ENCODE measurements at places on chromosomes 2 and 18.

DNA sequence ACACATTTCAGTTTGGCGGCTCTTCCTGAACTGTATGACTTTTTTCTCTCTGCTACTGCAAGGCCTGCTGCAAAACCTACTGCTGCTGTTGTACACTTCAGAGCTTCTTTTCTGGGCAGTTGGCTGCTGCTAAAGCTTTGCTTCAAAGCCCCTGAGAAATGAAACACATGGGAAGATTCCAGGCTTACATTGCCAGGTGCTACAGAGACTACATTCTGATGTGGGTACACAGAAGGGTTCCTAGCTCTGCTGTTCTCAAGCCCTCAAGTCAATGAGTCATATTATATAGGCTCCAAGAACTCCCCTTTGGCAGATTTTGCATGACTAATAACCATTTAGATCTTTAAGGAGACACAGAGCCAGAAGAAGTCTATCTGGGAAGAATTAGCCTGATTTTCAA is 12.9 kb upstream of the PGAP1 start:
- DNase-seq = no peak

DNA sequence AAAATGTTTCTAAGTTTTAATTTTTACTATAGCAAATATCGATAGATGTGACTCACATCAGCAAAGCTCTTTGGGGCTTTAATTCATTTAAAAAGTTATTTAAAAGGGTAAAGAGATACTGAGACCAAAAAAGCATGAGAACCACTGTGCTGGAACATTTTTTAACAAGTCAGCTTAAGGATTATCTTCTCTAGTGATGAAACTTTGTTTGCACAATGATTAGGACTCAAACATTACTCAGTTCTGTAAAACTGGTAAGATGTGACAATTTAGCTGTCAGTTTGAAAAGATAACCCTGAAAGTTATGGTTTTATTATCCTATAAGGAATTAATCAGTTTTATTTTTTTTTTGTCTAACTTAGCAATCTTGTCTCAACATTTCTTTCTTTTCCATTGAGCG is 301.4 kb downstream of the TSN start:
- no peak for DNase-seq

DNA sequence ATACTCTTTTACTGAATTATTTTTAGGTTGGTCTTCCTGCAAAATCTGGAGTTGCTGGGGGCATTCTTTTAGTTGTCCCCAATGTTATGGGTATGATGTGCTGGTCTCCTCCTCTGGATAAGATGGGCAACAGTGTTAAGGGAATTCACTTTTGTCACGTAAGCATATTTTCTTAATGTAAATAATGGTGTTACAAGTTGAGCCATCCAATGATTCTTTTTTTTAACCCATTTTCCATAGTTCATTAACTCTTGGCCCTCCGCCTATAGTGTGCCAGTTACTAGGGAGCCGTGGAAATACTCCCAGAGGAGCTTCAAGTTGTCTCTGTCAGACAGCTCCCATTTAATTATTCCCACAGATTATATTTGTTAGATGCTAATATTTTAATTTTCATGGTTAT is 49.8 kb downstream of the GLS start:
- DNase-seq = no peak

DNA sequence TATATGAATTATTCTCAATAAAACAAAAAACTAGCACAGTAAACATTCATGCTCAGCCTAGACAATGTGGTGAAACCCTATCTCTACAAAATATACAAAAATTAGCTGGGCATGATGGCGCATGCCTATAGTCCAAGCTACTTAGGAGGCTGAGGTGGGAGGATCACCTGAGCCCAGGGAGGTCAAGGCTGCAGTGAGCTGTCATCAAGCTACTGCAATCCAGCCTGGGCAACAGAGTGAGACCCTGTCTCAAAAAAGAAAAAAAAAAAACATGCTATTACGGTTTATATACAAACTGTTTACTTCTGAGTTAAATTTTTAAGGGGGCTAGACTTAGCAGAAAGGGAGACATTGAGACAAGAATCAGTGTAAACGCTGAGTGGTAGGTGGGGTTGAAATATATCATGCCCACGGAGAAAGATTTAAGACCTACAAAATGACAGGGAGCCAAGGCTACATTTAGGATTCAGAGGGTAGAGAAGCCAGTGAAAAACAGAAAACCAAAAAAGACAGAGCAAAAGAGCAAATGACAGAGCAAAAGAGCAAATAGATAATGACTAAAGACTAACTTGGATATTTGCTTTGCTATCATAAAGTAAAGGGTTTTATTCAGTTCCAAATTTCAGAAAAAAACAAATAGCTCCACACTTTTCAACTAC is 7.5 kb downstream of the TTC32 start:
- DNase-seq = no peak

- DNase-seq = peak; percentile 81
These were observed 383.7 kb downstream of the ZNF521 start for GRCh38 chr18:24968238-24968775.

DNA sequence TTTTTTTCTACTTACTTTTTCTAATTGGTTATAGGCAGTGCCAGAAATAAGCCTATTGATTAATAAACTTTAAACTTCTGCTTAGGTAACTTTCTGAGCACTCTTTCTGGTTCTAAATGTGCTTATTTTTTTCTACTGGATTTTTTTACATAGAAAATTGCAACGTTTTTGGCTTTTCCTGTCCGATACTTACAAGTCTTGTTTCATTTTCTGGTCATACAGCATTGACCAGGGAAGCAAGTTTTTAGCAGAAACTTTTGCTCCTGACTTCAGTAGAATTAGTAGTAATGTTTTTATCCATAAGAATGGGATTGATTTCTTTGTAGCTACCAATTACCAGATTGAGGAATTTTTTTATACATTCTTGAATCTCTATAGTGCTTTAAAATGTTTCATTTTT is 36.9 kb downstream of the NCKAP5 start:
- no peak for DNase-seq

- DNase-seq = no peak
These were observed 231.1 kb downstream of the DYSF start for GRCh38 chr2:71684226-71685072.

DNA sequence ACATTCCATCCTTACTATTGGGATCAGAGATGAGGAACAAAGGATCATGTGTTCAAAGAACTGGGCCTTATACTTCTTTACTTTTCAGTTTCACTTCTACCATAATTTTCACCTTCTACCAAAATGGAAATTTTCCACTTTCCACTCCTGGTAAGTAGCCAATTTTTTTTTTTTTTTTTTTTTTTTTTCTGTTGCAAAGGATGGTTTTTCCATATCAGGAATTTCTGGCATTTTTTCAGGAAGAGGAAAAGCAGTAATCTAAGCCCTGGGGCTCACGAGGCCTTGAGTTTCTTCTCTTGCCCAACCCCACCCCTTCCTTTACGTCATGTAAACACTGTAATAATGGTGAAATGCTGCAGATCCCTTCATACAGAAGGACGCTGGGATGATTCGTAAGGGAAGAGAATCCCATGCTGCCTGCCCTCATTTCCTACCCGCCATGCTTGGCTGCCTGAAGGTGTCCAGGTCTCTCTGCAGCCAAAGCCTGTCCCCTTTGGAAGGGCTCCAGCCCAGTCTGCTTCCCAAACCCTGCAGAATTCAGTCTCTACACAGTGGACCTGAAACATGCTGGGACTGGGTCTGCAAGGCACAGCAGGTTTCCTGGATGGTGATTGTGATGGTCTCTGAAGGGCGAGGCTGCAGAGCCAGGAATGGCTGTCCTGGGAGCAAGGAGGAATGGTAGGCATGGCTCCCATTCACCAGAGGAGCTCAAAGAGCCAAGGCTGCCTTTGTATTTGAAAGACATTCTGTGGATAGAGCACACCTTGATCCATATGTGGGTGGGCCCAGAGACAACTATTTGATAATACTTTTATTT is 57.0 kb downstream of the EFR3B start:
- no peak for DNase-seq

DNA sequence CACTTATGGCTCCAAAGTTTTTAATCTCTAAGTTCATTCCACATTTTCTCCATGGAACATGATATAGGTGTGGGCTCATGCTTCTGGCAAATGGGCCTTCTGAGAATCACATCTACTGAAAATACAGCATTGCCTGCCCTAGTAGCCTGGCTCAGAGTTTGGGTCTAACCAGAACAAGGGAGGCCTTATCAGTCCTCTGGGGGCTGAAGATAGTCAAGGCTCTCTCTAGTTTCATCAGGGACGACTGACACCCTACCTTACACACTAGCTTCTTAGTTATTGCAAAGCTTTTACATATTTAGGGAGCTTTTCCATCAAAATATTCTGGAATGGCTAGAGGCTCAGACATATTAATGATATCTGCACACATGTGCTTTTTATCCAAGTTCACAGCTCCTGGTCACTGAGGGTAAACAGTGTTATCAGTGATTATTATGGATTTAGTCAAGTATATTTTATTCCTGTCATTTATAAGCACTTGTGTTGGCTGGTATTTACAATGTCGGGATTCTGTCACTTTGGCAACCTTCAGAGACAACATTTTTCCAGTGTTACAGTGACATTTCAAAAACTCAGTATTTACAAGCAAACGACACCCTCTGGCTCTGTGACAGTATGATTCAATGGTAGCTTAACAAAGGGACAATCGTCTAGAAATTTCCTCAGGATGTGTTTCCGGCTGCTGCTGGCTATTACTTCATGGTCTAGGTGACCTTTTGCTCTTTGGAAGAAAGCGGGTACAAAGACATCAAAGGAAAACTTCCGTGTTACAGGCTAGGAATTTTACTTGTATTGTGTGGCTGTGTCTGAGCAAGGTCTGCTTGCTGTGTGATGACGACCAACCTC is 200.6 kb downstream of the TCF4 start:
- DNase-seq = no peak

DNA sequence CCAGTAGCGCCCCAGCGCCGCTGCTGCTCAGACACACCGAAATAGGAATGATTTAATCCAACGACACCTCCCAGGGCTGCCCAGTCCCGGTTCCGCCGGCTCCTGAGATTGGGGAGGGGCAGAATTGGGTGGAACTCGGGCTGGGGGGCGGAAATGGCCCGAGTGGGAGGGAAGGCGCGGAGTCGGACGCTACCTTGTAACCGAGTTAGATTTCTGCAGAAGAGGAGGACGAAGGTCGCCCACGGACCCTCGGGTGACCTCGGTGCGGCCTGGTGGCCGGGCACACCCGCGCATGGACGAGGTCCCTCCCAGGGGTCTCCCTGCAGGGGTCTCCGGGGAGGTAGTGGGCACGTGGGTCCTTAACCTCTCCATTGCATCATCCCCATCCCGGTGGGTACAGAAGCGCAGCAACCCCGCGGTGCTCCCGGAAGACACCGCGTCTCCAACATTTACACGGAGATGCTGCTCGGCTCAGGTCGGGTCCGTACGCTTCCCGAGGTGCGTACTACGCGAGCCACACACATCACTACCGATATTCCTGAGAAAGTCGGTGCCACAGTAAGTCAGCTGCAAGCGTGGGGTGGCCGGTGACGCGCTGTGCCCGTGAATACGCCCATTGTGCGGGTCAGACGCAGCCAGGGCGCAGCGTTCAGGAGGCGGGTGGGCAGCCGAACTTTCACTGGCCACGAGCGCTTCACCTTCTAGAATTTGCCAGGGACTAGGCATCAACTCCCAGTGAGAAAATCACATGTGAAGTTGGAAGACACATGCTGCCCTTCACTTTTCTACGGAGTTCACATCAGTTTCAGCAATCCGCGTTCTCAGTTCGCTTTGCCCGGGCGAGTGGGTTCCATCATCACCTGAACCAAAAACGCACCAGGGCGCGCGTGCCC is 3.0 kb downstream of the ZNF516 start:
- no peak for DNase-seq

GRCh38 chr2:65055422-65056214 is 598 bp upstream of the CEP68 start:
- DNase-seq = no peak

GRCh38 chr2:137910641-137911040 is 53.6 kb upstream of the HNMT start:
- DNase-seq = no peak

Measured in GM04503 (cell line).